ENCODE measurements at places on chromosomes 3 and 15. TPM values are rescaled to one million over a fixed set of nuclear protein-coding genes. Genes with fewer than 3 reads are reported as not detected.

DNA sequence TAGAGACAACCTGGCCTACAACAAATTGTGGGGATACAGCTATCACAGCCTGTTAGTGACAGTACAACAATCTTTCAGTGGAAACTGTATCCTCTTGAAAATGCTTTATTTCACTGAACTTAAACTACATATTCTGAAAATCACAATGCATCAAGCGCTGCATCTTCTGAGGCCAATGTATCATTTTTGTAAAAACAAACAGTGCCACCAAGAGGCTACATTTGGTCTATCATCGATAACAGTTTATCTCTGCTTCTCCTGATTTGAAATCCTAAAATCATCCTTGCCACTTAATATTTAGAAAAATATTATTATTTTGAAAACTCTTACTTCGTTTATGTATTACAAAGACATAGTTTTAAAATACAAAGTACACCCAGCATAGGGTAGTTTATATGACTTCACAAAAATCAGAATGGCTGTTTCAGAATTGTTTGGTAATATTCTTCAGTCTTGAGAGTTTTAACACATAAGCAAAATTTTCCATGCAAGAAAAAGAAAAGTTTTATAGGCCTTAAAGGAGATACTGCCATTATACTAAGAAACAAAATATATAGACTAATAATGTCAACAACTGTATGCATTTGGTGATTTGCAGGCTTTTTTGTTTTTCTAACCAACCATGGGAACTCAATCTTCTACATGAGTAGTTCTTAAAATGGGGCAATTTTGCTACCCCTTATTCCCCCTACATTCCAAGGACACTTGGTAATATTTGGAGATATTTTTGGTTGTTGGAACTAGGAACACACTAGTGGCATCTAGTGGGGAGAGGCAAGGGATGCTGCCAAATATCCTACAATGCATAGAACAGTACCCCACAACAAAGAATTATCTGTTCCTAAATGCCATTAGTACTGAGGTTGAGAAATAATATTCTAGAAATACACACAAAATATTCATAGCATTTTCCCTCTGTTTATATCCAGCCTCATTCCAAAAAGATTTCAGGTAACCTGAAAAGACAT lies 42.3 kb downstream of the WDR72 start:
- DNase-seq, result no peak

DNA sequence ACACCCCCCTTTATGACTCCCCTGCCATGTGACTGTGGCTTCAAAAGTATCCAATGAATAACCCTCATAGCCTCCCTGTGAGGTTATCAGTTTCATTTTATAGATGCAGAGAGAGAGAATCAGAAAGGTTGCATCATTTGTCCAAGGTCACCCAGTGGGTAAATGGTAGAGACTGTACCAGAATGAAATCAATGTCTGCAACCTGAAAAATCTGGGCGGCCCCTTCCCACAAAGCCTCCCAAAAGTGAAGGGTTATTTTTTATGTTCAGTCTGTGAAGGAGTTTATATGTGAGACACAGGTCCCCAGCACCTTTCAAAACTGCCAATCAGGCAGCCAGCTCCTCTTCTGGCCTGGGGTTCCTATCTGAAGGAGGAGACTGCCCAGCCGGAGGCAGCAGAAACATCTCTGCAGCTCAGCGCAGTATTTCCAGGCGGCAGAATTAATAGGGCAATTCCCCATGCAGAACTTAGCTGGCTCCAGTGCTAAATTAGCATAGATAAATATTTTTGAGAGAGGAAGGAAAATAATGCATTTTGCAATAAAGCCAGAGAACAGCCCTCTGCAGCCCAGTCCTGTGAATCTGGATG lies 130.8 kb upstream of the PRR20G start:
- no peak for DNase-seq

GRCh38 chr3:111601810-111602209 lies 6.7 kb upstream of the ZBED2 start:
- DNase-seq, result no peak

DNA sequence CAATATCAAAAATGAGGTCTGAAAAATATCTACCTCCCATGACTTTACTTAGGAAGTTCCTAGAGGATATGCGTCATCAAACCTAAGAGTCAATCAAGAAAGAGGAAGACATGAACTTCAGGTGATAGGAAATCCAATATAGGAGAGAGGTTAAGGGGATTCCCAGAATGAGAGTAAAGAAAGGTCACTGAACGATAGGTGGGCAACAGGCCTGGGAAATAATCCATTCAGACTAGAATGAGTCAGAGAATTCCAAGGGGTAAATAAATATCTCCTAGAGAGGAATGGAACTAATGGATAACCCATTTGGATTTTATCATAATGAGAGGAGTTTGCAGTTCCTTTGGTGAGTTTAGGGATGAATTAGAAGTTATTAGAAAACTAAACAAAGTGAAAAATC lies 131.1 kb upstream of the NUDT16 start:
- DNase-seq, result no peak

DNA sequence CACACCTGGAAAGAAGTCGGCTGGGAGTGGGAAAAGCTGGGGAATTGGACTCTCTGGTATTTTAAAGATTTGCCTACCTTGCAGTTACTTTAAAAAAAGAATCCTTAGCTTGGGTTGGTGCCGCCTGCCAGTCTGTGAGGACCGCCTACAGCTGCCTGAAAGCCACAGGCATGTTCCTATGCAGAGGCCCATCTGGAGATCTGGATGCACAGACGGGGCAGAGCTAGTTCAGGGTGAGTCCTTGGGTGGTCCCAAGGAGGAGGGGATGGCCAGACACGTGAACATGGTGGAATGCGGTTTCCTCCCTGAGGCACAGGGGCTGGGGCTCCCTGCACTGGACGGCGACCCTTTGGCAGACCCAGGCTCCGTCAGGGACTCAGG lies 113.2 kb upstream of the IQSEC1 start:
- DNase-seq, result peak; percentile 27

NLGN1 gene
- total RNA-seq, result 8.0 TPM

TRANK1 gene
- 5.7 TPM for total RNA-seq
